ENCODE measurements at places on chromosomes 1 and 21.

DNA sequence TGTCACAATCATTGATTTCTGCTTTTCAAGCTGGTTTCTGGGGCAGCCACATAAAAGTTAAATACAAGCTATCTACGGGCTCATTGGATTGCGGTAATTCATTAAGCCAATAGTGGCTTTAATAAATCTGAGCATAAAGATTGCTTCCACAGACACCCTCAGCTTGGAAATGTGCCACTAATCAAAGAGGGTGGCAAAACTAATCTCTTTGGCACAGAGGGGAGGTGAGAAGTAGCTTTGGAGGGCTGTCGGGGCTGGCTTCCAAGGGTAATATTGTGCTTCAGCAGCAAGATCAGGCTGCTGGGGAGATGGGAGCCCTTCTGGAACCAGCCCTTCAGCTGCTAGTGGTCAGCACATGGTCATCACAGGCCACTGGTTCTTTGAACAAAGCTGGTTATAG lies 21.2 kb upstream of the KAZN start:
- no peak for DNase-seq

DNA sequence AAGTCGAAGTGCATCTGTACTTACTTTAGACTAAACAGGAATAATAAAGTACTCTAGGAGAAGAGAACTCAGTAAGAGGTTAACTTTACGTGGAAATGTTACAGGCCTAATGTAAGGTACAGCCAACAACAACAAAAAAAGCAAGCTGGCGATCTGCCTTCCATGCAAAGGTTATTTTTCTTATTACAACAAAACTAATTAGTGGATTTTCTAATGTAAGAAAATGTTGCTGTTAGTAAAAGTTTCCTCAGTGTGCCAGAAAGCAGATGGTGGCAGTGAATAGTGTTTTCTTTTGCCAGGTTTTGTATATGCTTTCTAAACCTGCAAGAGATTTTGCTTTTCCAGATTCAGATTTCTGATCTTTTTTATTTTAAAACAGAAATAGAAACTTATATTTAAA lies 179.2 kb downstream of the NFIA start:
- no peak for DNase-seq

- DNase-seq: no peak
Observed at GRCh38 chr1:119919241-119919640, 22.9 kb upstream of the ADAM30 start.

GRCh38 chr1:61560385-61560784 lies 164.6 kb downstream of the TM2D1 start:
- DNase-seq: no peak

- no peak for DNase-seq
Observed at GRCh38 chr1:1430992-1431844, 4.3 kb upstream of the VWA1 start.

DNA sequence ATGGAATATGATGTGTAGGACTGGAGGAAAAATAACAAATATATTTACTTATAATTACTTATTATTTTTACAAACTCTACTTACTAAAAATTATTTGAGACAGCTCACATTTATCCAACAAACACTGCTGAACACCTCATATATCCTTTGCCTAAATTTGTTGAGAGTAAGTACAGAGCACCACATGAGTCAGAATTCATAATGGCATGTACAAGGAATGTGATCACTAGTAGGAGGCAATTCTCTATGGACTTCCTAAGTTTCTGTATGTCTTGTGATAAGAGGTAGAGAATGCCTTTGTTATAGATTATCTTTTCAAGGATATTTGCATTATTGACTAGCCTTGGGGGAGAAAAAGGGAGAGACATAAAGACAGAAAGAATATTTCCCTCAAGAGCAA lies 8.2 kb upstream of the ST6GALNAC3 start:
- no peak for DNase-seq

- peak; percentile 47 for DNase-seq
Observed at GRCh38 chr1:174789399-174789798, 210.3 kb upstream of the CACYBP start.

DNA sequence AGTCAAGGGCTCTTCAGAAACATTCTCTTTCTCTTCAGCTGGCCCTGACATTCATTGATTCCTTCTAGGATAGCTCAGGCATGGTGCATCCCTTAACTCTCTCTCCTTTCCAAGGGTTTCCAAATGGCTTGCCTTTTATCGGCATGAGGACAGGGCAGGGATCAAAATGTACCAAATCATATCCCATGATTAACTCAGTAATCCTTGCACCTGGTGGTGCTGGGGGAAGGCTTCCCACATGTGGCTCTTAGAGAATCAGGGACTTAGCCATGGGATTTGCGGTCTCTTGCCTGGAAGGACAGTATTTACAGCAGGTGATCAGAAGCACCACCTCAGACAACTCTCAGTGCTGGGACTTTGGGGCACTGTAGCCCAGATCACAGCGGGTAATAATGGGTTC lies 46.2 kb upstream of the EDEM3 start:
- no peak for DNase-seq

GRCh38 chr1:98005326-98006010 lies 84.6 kb upstream of the DPYD start:
- DNase-seq: no peak

DNA sequence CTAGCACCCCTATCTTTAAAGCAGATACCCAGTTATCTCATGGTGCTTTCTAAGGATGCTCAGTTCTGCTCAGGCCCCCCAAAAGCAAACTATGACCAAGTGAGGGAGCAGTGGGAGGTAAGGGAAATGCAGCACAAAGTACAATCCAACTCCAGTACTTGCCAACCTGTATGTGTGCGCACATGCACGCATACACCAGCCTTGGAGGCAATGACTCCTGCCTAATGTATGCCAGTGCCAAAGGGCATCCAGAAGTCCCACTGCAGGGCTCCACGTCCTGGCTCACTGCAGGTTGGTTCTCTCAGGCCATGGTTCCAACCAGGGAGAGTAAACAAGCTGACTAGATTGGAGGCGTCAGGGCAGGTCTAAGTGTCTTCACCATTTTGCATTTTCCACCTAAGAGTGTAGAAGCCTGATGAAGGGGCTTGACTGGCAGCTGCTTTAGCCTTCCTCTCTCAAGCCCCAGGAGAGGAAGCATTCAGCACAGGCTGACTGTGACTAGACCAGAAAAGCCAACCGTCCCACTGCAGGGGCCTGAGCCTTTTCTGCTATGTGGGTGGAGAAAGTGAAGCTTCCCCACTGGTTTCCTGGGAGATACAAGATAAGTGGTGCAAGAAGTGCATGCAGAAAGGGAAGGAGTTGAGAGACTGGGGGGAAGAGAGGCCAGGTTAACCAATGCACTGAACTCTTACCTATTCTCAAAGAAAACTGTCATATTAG lies 7.7 kb downstream of the AMIGO1 start:
- DNase-seq: no peak

DNA sequence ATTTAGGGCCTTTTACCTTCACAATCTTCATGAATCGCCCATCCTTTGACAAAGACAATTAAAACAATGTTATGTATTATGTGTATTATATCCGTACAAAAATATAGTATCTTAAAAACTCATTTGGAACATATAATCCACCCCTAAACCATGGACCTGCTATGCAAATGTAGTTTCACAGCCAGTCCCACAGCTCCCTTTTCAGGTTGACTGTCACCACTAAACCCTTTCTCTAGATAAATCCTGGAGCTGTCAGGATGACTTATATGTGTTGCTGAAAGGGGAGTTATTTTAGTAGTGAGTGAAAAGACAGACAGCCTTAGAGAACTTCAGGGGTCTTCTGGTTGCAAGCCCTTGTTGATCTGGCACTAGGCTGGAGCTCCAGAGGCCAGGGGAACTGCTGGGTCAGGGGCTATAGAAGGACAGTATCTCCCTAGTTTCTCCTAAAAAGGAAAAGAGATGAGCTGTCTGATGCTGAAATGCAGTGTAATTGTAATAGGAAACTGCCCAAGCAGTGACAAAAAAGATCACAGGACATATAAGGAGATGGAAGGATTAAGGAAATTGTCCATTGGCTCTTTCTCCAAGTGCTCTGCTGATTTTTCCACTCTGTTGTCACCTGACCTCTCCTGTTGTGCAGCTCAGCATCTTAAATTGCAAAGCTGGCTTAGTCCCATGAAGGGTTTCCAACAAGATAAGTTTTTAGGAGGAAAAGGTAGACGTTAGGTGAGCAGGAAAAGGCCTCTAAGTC lies 127.7 kb downstream of the S1PR1 start:
- DNase-seq: no peak

DNA sequence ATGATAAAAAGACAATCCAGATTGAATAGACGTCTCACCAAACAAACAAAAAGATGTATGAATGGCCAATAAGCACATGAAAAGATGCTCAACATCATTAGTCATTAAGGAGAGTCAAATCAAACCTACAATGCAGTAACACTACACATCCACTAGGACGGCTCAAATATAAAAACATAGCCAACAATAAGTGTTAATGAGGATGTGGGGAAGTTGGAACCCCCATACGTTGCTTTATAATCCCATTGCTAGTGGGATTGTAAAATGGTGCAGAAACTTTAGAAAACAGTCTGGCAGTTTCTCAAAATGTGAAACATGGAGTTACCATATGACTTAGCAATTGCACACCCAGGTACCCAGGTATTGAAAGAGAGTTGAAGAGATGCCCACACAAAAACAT lies 14.7 kb upstream of the IL24 start:
- no peak for DNase-seq

GRCh38 chr1:61227857-61228550 lies 145.6 kb downstream of the NFIA start:
- DNase-seq: no peak

DNA sequence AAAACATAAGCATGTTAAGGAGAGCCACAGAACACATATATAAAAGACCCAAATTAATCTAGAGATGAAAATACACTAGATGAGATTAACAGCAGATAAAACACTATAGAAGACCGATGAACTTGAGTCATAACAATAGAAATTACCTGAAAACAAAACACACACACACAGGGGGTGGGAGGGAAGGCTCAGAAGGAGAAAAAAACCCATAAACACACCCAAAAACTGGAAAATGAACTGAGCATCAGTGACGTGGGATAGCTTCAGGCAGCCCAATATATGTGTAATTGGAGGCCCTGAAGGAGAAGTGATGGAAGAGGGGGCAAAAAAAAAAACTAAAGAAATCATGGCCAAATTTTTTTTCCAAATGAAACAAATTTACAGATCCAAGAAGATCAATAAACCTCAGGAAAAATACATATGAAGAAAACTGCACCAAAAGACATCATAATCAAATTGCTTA lies 11.4 kb downstream of the ALDH9A1 start:
- no peak for DNase-seq

- DNase-seq: no peak
Observed at GRCh38 chr1:198904321-198904720, 265.5 kb downstream of the PTPRC start.

DNA sequence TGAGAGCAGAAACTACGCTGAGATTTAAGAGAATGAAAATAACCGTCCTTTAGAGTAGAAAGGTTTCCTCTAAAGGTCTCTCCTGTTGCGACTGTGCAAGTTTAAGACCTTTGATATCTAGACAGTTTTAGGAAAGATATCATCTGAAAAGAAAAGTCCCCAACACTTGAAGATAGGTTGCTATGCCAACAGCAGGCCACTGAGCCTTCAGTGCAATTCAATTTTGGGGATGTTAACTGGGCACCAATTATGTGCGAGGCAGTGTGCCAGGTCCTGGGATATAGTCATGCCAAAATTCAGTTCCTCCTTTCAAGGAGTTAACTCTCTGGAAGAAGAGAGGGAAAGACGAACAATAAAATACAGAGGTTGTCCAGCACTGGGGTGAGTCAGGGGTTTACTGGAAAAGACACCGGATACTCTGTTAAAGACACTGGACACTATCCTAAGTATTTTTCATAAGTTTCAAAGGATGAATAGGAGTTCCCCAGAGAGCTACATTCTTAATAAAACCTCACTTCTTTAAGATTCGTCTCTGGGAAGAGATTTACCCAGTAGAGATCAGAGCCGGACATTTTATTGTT lies 25.5 kb upstream of the ZNF281 start:
- DNase-seq: no peak

GRCh38 chr1:200345520-200345919 lies 64.3 kb downstream of the ZNF281 start:
- no peak for DNase-seq

DNA sequence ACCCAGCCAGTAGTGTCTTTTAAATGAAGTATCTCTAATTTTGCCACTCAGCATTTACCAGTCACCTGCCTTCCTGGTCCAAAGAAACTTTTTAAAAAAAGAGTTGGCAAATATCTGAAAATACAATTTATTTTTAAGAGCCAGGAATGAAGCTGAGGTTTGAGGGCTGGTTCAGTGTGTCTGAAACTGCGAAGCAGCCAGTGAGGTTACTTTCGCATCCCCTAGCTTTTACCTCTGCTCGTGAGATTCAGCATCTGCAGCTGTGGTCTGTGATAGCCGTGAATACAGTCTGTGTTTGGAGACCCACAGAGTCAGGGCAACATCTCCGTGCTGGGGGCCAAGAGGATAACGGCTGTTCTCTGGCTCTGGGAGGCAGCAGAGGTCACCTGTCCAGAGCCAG lies 21.3 kb upstream of the KCNAB2 start:
- no peak for DNase-seq

DNA sequence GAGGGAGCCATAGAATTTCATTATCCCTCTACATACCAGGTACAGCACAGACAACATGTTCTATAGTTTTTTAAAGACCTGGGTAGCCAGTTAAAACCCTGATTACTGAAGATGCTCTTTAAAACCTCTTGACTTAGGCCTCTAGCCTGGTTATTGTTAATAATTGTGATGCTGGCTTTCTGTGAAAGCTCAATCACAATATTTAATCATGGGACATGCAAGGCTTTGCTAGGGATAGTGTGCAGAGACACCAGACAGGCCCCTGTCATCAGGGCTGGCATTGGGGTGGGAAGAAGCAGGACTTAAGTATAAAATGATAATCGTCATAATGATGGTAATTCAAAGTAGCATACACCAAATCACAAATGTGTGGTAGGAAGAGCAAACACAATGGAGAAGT lies 274.4 kb downstream of the PTBP2 start:
- no peak for DNase-seq

DNA sequence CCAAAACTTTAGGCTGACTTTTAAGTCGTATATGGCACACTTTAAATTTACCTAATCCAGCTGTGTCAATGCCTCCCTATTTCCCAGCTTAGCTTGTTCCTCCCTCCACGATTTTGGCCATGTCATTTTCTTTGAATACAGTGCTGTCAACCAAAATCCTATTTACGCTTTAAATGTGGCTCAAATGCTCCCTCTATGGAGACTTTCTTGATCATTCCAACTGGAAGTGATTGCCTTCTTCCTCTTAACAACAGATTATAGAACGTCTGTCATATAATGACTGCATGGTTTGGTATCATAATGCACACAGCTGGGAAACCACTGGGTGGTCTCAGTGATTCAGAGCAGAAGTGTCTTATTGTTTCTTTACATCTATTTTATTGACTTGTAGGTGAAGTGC lies 18.9 kb upstream of the BATF3 start:
- DNase-seq: no peak
